ENCODE measurements at places on chromosomes 4 and X.

- DNase-seq: no peak
Measured at GRCh38 chrX:45348296-45348695, 147.6 kb upstream of the DIPK2B start.

GRCh38 chr4:53012738-53013137 lies 150.6 kb downstream of the RASL11B start:
- no peak for DNase-seq

DNA sequence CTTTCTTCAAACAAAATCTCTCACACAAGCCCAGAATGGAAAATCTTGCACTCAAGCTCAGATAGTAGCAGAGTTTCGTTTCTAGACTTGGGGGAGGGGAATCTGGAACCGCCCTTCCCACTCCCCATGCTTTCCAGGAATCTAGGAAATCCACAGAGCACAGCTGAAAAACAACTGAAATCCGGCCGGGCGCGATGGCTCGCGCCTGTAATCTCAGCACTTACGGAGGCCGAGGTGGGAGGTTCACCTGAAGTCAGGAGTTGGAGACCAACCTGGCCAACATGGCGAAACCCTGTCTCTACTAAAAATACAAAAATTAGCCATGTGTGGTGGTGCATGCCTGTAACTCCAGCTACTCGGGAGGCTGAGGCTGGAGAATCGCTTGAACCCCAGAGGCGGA lies 127.3 kb upstream of the SLC34A2 start:
- DNase-seq: no peak

- DNase-seq: no peak
Measured at GRCh38 chrX:151974336-151975227, at the start of gene GABRE. Gene GABRE (minus strand): TSS chrX:151974676. CDS start chrX:151974625, 51 bp downstream.

- no peak for DNase-seq
Measured at GRCh38 chrX:112270991-112271390, 188.4 kb upstream of the TRPC5 start.

- DNase-seq: no peak
Measured at GRCh38 chr4:127406187-127406586, 226.6 kb upstream of the INTU start.

DNA sequence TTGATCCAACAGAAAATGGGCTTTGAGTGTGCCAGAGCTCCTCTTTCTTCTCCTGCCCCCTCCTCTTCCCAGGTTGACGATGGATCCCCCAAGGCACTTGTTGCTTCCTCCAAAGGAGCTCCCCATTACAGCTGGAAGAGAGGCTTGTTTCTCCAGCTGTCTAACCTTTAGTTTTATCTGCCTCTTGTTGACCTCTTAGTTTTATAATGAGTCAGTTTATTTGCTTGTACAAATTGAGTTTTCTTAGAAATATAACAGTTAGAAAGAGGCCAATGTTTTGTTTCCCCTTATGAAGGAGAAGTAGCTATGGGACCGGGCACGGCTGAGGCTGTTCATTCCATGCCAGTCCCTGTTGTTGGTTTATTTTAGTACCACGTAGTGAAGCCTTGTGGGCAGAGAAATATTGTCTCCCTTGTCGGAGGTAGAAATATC lies 158.2 kb downstream of the SPRY1 start:
- no peak for DNase-seq

DNA sequence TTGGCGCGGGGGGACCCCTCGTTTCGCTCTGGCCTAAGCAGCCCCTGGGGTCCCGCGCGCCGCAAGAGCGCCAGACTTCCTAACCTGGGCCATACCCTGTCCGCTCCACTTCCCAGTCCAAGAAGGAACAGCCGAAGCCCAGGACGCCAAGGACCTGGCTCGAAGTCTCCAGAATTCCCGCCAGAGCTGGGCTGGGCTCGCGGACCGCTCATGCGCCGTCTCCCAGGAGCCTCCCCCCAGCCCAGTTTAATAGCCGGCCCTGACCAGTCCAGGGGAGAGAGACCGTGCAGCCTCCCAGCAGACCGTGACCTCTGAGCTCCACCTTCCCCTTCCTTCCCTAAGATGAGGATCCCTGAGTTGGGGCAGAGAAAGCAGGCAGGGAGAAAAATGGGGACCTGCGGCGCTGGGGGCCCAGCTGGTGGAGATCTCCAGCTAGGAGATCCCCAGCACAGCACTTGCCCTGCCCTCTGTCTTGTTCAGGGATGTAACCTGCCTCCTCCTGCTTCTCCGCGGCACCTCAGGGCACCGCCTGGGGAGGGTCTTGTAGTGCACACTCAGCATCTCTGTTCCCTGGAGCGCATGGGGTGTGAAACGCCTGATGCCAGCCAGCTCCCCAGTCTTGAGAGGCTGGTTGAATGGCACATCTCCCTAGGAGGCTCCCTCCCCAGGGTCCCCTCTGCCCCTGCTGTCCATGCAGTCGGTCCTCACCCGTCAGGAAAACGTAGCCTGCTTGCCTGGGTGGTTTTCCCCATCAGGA lies 1.2 kb upstream of the LETM1 start:
- DNase-seq: no peak

GRCh38 chrX:16651391-16652024 lies 1.6 kb downstream of the S100G start:
- DNase-seq: no peak

- DNase-seq: no peak
Measured at GRCh38 chrX:121921258-121921657, 873.8 kb downstream of the GLUD2 start.

Data from stimulated activated CD4-positive, alpha-beta T cell treated with anti-CD3 and anti-CD28 coated beads, Interleukin-12 subunit alpha, Interleukin-12 subunit beta, amount 100 ng/mL, for 24 hours (primary cell).